ENCODE measurements at places on chromosomes 13 and 19.
A peak's percentile ranks its signal among the peaks of the same experiment; 100 is the strongest.

- DNase-seq, result no peak
Observed at GRCh38 chr19:13001502-13002165, 6.4 kb downstream of the NFIX start.

DNA sequence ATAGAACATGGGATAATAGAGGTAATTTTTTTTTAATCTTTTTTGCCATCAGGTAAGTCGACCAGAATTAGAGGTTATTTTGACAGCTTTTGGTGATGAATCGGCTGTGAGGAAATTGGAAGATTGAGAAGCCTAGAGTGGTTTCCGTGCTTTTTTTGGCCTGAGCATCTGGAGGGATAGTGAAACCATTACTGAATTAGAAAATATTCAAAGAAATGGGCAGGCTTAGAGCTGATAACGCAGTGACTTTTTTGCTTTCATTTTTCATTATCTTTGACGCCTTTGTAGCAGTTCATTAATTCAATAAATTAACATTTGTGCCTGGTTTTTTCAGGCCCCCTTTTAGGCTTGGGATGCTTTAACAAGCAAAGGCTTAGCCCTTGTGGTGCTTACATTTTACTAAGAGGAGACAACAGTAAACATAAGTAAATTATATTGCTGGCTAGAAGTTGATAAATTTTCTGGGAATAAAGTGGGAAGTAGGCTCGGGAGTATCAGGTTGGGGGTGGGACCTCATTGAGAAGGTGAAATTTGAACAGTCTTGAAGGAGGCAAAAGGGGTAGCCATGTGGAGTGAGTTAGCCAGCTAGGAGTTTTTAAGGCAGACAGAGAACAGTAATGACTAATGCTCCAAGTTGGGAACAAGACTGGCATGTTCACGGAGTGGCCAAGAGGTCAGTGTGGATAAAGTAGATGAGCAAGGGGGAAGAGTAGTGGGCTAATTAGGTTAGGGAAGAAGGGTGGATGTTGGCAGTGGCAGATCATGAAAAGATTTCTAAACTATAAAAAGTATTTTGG lies 36.5 kb downstream of the GTF2F2 start:
- no peak for DNase-seq

DNA sequence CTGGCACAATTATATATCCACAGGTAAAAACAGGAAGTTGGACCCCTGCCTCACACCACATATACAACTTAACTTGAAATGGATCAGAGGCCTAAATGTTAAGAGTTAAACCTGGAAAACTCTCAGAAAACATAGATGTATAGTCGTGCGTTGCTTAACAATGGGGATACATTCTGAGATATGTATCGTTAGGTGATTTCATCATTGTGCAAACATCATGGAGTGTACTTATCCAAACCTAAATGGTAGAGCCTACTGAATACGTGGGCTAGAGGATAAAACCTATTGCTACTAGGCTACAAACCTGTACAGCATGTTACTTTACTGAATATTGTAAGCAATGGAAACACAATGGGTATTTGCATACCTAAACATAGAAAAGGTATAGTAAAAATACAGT lies 14.8 kb upstream of the CALM3 start:
- DNase-seq, result no peak

GRCh38 chr13:103883698-103884097 lies 817.5 kb upstream of the SLC10A2 start:
- DNase-seq, result no peak

GRCh38 chr19:52237771-52238400 lies 31.5 kb upstream of the ZNF766 start:
- DNase-seq, result no peak

DNA sequence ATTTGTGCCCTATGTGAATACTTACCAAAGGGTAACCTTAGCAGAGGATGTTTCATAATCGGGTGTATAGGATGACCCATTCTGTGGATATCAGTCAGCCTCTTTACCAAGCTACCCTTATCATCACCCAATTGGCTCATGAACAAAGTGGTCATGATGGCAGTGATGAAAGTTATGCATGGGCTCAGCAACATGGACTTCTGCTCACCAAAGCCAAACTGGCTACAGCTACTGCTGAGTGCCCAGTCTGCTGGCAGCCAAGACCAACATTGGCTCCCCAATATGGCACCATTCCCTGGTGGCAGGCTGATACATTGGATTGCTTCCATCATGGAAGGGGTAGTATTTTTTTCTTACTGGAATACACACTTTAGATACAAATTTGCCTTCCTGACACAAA lies 5.7 kb upstream of the ZNF461 start:
- no peak for DNase-seq

DNA sequence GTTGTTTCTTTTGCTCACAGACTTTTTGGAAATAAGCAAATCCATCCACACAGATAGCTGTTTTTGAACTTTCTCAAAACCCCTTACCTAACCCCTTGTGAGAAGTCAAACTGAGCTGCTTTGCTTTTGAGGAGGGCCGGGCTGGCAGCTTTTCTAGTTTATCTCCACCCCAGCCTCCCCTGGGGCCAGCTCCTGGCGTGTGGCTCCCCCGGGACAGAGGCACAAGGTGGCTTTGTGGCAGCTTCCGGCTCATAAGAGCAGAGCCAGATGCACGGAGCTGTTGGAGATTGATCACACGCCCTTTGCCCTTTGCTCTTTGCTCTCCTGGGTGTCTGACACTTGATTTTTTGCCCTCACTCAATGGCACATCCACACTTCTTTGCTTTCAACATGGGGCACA lies 24.9 kb upstream of the RNF113B start:
- no peak for DNase-seq

GRCh38 chr13:99145461-99145860 lies 55.2 kb upstream of the UBAC2 start:
- no peak for DNase-seq

GRCh38 chr13:69450245-69450644 lies 657.4 kb upstream of the ATXN8OS start:
- no peak for DNase-seq

DNA sequence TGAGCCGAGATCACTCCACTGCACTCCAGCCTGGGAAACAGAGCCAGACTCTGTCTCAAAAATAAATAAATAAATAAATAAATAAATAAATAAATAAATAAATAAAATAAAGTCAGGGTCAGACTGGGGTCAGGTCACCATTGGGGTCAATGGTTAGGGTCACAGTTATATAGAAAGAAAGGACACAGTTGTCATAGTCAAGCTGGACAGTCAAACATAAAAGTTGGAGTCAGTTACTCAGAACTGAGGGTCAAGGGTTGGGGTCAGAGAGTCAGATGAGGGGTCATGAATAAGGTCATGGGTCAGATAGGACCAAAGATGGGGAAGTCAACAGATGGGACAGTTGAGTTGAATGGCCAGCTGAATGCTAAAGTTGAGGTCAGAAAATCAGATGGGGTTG lies 16.7 kb upstream of the EPOR start:
- no peak for DNase-seq

DNA sequence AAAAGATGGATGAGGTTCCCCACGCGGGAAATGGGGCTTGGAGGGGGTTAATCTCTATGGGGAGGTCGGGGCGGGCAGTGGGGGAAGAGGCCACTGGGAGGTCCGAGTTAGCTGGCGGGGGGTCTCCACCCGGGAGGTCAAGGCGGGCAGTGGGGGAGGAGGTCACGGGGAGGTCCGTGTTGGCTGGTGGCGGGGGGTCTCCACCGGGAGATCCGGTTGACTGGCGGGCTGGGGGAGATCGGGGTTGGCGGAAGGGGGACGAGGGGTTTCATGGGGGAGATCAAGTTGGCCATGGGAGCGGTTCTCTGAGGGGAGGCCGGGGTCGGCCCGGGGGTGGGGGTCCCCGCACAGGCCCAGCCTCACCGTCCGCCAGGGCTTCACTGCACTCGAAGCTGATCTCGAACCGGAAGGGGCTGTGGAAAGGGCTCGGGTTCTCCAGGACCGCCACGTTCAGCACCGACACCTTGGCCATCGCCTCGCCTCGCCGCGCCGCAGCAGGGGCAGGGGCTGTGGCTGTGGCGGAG lies 342 bp downstream of the ASF1B start:
- no peak for DNase-seq

GRCh38 chr19:47272448-47273312 lies 2.0 kb upstream of the INAFM1 start:
- DNase-seq, result no peak

GRCh38 chr13:35953537-35954206 lies 177.5 kb downstream of the DCLK1 start:
- DNase-seq, result no peak

GRCh38 chr19:5870986-5871394 lies 650 bp upstream of the FUT5 start:
- DNase-seq, result no peak

DNA sequence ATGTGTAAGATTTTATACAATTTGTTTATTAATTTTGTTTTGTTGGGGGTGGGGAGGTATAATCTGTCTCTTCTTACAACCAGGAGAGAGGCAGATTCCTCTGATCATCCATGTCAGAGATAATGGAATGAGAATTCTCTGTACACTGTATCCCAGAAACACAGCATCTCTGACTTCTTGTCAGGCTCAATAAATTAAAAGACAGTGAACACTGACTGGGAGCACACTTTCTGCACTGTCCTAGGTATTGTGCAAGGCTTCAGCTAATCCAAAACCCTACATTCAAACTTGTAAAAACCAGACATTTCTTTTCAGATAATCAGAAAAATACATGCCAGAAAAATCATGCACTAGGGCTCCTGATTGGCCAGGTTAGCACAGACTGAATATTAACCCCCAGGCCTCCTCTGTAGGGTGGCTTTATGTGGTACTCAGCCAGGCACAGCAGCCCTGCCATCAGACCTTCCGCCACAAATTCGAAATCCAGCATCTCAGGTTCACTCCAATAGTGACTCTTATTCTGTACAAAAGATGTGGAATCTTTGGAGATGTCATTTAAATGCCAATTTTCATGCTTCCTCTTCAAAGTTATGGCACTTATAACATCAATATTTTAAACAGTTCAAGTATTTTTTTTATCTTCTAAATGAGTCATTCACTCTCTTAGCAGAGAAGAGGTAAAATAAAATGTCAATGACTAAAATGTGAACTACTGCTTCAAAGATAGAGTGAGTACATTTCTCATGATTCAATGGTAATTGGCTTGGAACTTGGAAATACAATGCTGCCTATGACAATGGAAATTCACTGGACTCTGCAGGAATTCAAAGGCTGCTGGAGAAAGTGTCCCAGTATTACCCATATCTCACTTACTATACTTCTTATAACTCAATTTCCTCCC lies 211.5 kb downstream of the KLF12 start:
- no peak for DNase-seq

- DNase-seq, result no peak
Observed at GRCh38 chr13:51856027-51856736, 5.6 kb upstream of the CCDC70 start.

DNA sequence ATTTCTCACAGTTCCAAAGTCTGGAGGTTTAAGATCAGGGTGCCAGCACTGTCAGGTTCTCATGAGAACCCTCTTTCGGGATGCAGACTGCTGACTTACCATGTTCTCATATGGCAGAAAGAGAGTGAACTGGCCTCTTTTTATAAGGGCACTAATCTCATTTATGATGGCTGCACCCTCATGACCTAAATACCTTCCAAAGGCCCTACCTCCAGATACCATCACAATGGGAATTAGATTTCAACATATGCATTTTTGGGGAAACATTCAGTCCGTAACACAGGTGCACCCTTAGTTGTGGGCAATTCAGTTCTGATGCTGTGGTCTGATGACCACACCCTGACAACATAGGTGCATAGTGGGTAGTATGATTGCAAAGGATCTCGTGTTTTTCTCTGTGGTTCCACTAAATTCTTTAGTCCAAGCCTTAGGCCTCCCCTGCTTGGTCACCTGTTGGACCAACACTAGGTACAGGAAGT lies 33.3 kb downstream of the GARRE1 start:
- DNase-seq, result no peak

DNA sequence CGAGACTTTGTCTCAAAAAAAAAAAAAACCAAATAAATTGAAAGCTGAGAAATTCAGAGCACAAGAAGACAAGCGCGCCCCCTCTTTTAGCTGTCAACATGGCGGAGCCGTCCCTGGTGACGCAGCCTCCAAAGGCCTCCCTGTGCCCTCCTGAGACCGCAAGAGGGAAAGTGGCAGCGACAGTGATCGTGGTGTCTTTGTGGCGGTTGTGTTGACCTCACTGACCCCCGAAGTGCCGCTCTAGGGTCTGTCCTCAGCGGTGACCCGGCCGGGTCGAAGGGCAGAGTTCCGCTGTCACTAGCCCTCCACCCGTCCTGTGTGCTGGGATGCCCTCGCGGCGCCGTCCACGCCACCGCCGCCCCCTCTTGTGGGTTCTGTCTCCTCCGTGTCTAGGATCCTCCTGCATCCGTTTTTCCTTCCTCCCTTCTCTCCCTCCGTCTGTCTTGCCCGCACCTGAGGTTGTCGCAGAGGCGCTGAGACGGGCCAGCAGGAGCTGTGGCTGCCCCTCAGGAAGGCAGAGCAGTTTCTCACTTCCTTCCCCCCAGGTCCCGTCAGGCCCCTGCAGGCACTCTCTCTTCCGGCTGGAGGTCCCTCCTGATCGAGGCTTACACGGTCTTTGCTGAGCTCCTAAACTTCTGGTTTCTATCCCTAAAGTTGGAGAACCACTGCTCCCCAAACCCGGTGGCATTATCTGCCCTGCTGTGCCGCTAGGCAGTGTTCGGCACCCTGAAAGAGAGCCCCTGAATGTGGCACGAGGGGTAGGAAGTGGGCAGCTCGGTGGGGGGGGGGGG lies 7.2 kb downstream of the UHRF1 start:
- peak; percentile 11 for DNase-seq

DNA sequence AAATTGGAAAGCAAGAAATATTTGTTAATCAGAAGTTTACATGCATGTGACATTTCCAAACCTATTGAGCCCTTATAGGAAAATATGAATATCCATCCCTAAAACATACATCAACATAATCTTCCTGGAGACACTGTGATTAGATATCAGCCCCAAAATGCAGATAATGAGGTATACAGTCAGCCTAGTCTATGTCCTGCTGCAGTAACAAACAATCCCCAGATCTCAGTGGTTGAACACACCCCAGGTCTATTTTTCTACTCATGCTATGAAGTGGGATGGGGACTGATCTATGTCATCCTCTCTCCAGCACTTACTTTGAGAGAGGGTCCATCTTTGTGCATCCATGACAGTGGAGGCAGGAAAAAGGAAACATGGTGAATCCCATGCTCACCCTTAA lies 31.2 kb downstream of the CACNA1A start:
- no peak for DNase-seq

GRCh38 chr13:87444135-87444534 lies 227.0 kb upstream of the SLITRK5 start:
- no peak for DNase-seq

Data from stimulated activated CD8-positive, alpha-beta memory T cell treated with anti-CD3 and anti-CD28 coated beads, Interleukin-7, amount 100 ng/mL, for 48 hours (primary cell).